Mucosa of gallbladder (tissue), 1 donor: ENCODE measurements at places on chromosomes 2 and 18.

GRCh38 chr2:154850532-154850931, 152.0 kb downstream of the KCNJ3 start:
- no peak for DNase-seq

GRCh38 chr2:121910139-121910538, 154.7 kb downstream of the TSN start:
- DNase-seq = no peak

DNA sequence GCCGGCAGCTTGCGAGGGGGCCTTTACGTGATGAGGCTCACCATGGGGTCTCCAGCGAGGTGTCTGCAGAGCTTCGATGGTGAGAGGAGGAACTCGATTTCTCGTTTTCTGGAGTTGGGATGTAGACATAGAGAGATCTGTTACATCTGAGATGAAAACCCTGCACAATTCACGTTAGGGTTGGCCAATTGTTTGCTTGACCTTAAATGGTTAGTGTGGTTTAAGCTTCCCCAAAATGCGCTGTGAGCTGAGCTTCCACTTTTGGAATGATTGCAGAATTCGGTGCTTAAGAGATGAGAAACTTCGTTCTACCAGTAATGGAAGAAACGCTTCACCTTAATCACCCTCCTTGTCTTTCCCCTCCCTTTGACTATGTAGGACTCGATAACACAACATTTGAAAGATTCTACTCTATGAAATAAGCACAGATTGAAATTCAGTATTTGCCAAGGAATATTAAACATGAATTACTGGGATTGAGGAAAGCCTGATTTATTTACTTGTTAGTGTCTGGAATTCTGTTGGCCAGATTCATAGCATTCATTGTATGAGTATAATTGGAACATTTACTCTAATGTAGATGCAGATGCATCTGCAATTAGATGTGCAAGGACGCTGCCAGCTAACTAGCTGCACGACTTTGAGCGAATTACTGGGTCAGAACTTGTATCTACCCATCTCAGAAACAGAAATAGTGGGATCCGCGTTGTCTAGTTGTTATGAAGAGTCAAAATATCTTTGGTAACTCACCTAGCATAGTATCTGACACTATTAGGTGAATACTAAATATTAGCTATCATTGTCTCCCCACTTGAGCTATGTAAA, 1.6 kb upstream of the KLF7 start:
- DNase-seq = no peak

- no peak for DNase-seq
These were observed 96.7 kb downstream of the EIPR1 start for GRCh38 chr2:3280683-3281520.

- peak; percentile 55 for DNase-seq
These were observed 862.0 kb upstream of the ID2 start for GRCh38 chr2:7819850-7820249.

DNA sequence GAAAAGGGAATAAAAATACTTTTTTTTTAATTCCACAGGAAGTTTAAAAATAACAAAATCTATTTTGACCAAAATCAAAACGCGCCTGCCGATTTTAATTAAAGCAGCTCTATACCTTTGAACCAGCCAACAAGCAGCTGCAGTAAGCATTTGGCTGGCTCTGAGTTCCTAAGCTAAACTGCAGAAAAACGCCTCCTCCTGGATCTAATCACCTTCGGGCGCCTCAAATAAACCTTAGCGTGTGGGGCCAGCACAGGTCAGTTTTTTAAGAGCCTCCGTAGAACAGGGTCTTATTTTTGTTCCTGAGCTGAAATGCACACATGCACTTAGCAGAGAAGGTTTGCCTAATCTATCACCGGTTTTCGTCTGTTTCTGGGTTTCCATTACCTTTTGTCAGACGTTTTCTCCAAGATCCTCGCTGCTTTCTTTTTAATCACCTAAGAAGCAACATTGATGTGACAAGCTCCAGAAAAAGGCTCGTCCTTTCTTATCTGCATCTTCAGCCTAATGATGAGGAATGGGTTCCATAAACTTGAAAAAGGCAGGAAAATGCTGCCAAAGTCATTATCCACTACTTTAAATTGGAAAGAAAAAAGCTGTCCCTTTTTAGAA, 64.7 kb upstream of the HNRNPA3 start:
- DNase-seq = no peak

DNA sequence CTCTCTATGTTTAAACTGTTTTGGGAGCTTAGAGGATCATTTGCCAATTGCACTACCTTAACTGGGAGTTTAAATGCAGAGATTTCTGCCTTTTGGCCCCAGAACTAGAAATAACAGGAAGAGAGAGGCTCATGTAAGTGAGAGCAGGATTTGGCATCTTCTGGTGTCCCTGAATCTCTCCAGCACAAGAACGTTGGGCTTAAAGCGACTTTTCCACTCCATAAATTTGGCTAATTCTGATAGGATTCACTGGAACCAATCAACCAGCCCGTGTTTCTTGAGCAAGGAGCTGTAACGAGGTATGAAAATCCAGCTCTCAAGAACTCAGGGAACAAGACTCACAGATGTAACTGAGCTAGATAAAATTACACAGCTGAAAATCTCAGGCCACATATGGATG, 181.0 kb downstream of the C1D start:
- DNase-seq = no peak

- no peak for DNase-seq
These were observed 26.3 kb downstream of the CAB39 start for GRCh38 chr2:230738924-230739323.

- DNase-seq = no peak
These were observed 751.2 kb downstream of the SATB2 start for GRCh38 chr2:198706476-198707082.

- no peak for DNase-seq
These were observed 29.2 kb downstream of the CROCC2 start for GRCh38 chr2:240935103-240935876.
